Mesendoderm (in vitro differentiated cells): ENCODE measurements at places on chromosomes 1 and 21.
A peak's percentile ranks its signal among the peaks of the same experiment; 100 is the strongest.

DNA sequence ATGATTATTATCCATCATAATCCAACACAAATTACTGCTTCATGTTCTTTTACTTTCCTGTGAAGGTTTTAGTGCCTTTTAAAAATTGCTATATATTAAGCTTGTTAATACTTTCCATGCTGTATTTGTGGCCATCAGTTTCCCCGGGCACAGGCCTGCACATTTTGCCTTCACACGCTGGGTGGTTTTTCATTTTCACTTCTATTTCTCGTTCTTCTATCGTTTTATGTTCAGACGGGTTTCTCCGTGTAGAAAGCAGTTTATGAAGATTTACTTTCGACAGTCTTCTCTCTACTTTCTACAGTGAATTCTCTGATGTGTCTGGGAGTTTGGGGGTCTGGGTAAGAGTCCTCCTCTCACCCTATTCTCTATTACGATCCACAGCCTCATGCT, 9.5 kb downstream of the RUNX3 start:
- DNase-seq, result no peak

GRCh38 chr1:237712082-237712481, 178.6 kb downstream of the ZP4 start:
- peak; percentile 5 for DNase-seq

DNA sequence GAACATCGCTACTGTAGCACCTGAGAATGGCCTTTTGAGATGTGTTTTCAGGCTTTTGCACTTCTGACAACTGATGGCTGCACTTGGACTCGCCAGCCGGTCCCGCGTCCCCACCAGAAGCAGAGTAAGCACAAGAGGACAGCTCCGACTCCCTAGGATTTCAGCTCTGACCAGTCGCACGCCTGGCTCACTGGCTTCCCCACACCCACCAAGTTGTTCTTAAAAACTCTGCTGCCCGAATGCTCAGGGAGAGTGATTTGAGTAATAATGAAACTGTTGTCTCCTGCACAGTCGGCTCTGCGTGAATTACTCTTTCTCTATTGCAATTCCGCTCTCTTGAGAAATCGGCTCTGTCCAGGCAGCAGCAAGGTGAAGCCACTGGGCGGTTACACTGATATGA, 40.2 kb upstream of the NLRP3 start:
- DNase-seq, result peak; percentile 43

DNA sequence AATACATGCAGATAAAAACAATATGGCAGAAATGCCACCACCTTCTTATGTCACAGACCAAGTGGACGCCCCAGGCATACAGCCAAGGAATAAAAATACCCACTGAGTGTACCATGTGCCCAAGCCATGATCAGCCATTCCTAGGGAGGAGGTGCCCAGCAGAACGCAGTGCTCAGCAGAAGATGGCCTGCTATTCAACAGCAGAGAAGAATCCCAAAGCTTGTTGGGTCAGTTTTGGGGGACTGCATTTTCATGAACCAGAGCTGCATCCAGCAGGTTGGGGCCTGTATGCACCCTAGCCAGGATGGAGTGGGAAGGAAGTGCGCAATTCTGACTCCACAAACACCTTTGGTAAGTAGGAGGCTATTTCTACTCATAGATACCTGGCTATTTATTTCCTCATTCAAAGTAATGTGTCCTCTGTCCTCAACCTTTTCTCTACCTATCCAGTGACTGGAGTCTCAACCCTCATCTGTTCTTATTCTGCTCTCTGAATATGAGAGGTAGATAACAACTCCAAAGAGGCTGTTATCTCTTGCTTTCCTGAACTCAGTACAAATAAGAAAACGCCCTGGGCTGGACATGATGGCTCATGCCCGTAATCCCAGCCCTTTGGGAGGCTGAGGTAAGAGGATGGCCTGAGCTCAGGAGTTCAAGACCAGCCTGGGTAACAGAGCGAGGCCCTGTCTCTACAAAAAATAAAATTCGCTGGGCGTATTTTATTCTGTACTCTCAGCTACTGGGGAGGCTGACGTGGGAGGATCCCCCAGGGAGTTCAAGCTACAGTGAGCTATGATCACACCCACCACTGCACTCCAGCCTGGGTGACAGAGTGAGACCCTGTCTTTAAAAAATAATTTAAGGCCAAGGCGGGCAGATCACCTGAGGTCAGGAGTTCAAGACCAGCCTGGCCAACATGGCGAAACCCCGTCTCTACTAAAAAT, 2.5 kb upstream of the PLEKHM2 start:
- DNase-seq, result no peak

GRCh38 chr1:221431068-221431651, 310.7 kb downstream of the DUSP10 start:
- DNase-seq, result no peak

GRCh38 chr21:36320421-36321324, 676 bp downstream of the MORC3 start:
- peak; percentile 75 for DNase-seq

GRCh38 chr1:207140536-207140935, 36.5 kb downstream of the C4BPA start:
- no peak for DNase-seq

DNA sequence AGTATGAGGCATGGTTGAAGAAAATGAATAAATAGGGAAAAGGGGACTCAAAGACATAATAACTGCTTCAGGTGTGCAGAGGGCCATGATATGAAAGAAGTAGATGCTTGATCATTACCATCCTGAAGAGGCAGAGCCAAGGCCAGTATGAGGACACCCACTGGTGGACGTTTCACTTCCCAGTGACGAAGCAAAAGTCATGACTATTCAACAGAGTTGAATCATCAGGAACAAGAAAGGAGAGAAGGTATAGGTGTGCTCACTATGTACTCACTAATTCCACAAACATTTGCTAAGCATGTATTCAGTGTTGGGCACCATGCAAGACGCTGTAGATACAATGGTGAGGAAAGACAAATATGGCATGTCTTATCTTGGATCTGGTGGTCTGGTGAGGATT, 319.2 kb upstream of the RUNX1 start:
- DNase-seq, result no peak
